ENCODE measurements at places on chromosomes 4 and X.

GRCh38 chr4:86788826-86789225, 60.4 kb downstream of the SLC10A6 start:
- DNase-seq, result no peak

DNA sequence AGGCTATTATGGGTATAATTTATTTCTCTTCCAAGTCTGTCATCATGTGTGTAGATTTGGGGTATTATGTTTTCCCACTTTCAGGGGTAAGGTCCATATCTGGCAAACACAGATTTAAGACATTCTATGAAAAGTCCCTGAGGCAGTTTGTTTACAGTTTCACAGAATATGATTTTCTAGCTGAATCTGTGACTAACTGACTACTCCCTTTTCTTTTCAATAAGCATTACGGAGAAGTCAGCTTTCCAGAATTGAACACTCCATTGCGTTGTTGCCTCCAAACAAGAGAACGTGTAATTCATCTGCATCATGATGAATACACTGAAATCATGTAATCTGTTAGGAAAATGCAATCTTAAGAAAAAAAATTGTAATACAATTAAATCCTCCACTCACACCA, 226.7 kb upstream of the SFRP2 start:
- DNase-seq, result no peak

DNA sequence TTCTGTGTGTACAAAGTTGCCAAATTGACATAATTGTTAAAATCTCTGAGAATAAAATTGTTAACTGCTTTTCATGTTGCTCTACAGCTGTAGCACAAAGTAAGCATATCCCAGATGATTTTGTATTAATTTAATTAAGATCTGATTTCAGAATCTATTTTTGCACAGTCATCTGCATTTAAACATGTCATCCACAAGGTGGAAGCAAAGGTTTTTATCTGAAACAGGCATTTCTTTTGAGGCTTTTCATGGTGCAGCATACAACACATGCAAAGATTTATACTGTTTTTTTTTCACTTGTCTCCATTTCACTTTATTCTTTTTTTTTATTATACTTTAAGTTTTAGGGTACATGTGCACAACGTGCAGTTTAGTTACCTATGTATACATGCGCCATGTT, 51.2 kb downstream of the GC start:
- no peak for DNase-seq

DNA sequence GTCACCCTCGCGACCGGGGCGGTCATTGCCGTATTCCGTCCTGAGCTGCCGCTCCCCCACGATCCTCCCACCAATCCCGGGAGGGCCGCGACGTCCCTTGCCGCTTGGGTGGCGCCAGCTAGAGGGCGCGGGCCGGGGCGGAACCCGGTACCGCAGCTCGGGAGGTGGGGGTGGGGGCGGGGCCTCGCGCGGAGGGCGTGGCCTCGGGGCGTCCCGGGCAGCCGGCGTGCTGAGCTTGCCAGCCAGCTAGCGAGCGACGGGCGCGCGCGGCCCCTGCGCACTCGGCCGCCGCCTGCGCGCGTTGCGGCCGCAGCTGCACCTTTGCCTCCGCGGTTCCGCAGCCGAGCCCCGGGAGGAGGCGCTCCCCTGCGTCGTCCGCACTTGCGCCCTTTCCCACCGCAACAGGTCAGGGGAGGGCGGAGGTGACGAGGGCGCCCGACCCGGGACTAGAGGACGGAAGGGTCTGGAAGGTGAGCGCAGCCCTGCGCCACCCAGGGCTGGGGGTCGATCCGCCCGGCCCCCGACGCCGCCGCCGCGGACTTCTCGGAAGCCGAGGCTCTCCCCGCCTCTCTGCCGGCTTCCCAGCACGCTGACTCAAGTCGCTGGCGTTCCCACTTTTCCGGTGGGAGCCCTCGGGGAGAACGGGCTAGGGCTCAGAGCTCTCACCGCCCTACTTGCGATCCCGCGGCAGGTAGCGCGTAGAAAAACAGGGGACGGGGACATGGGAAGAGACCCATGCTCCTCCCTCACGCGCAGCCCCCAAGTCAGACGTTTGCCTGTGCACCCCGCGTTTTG, at the start of gene AFF1:
AFF1 (plus strand) TSS at position 241 of the 795 bp plus-strand sequence. CDS start 13,523 bp downstream, outside the sequence.
- DNase-seq, result peak; percentile 92

DNA sequence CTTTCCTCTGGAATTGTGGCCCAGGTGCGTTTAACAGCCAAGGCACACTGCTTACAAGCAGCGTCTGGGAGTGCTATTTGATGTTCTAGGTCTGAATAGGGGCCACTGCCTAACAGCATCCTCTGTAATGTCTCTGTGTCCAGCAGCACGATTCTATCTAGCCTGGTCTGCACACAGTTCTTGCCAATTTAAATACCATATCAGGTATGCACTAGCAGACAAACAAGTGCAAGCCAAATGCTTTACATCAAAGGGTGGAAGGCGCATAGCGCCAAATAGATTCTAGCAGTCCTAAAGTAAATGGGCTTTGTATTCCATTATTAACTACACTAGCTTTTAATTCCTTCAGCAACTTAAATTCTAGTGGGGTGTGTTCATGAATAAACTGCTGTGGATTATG, 15.8 kb upstream of the UGDH start:
- DNase-seq, result no peak

DNA sequence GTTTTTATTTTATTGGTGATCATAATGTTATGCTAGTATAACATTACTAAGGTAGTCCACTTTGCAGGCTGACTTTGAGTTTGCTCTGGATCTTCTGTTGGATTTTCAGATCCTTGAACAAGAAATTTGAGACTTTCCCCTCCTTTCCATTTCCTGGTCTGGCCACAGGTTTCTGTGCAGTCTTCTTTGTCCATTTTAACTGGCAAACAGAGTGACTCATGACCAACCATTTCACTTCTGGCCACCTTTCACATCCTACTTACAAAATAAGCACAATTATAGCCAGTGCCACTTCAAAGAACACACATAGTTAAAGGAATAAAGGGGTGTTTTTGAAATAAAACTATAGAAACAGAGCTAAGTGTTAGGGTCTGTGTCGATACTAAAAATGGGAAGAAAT, 8.4 kb downstream of the ANK2 start:
- DNase-seq, result no peak

DNA sequence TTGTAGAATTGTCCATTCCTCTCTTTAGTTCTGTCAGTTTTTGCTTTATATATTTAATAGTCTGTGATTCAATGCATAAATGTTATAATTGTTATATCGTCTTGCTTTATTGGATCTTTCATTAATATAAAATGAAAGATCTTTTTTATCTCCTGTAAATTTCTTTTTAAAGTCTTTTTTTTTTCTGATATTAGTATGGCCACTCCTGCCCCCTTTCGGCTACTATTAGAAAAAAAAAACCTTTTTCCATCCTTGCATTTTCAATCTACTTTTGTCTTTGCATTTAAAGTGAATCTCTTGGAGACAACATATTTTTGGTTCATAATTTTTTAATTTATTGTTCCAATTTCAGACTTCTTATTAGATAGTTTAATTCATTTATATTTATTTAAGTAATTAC, 677.4 kb upstream of the NDST4 start:
- no peak for DNase-seq

DNA sequence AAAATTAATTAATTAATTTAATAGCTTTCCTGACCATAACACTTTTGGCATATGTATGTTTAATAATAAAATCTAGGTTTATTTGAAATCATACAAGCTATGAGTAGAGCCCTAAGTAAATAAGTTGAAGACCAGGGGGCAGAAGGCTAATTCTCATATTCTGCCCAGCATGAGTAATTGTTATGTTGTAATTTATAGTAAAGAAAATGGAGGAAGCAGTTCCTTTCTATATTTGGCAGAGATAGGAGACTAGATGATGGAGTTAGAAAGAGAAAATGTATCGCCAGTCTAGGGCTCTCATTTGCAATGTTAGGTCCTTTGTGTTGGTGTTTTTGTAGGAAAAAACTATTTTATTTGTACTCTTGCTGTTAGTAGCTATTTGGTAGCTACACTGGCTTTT, 89.1 kb downstream of the FNIP2 start:
- no peak for DNase-seq

DNA sequence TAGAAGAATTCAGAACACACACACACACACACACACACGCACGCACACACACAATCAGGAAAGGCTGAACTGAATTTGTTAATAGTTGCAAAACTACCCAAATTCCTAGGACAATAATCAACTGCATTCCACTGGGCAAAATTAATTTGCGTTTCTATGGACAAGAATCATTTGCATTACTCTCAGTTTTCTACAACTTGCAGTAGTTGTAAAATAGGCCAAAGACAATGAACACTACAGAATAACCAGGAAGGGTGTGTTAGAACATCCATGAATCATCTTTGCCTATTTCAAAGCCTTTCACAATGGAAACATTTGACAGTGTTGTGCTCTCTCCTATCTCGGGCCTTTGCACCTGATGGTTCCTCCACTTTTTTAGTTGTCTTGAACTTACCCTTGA, 77.1 kb upstream of the IGFBP7 start:
- DNase-seq, result no peak

DNA sequence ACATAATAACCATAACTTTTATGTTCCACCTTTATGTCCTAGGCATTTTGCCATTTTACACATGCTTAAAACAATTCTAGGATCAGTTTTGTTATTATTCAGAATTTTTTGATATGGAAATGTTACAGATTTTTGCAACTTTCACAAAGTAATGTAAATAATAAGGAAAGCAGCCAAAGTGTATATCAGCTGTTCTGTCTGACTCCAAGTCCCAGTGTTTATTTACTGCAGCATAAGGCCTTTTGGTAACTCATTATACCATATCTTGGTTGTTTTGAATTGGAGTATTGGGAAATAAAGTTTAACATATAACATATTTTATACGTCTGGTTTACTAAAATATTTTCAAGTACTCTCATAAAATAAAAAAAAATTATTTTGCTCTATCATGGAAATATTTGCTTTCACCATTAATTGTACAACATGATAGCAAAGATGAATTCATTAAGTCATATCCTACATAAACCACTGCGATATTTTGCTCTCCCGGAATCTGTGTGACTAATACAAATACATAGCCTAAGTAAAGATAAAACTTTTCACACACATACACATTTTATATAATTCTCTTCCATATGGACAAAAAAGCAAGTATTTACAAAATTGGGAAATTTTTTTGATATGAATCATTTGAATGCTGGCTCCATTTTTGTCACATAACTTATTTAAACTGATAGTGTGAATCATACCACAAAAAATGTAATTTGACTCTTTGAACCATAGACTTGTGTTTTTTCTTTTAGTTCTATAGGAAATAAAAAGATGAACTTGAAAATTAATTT, 399.0 kb downstream of the PABPC4L start:
- DNase-seq, result no peak

GRCh38 chrX:109927663-109928273, 75.1 kb upstream of the TMEM164 start:
- no peak for DNase-seq

GRCh38 chrX:31039327-31039711, 32.5 kb downstream of the FTHL17 start:
- DNase-seq, result no peak

DNA sequence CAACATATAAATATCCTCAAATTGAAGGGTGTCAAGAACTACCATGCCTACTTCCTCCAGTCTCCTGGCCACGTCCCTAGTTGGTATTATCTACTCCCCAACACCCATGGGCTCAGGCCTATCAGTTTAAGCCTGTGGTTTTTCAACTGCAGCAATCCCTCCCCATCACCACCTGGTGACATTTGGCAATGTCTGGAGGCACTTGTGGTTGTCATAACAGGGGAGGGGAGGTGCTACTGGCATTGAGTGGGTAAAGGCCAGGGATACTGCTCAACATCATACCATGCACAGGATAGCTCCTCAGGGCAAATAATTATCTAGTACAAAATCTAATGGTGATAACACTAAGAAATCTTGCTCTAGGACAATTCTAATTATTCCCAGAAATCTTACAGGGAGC, 95.3 kb downstream of the COMMD8 start:
- no peak for DNase-seq

- DNase-seq, result no peak
These were observed at the start of gene MMRN1 for GRCh38 chr4:89894649-89895550. MMRN1 (plus strand) TSS chr4:89894854; CDS start chr4:89894972, 118 bp downstream.

GRCh38 chr4:4831825-4832224, 27.6 kb upstream of the MSX1 start:
- DNase-seq, result no peak

DNA sequence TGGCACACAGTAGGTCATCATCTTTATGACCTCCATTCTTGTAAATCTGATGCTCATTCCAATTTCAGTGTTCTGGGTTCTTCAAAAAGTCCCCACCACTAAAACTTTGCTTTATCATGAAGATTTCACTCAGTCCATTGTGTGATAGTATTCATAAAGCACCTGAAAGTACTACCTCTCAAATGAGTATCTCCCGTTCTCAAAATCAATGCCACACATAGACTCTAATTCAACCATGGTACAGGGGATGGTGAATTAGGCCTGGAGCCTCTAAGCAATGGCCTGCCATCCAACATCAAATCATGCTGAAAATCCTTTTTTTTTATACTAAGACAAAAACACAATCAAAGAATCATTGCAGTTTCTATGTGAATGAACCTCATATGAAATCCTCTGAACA, 19.4 kb upstream of the WAS start:
- no peak for DNase-seq

DNA sequence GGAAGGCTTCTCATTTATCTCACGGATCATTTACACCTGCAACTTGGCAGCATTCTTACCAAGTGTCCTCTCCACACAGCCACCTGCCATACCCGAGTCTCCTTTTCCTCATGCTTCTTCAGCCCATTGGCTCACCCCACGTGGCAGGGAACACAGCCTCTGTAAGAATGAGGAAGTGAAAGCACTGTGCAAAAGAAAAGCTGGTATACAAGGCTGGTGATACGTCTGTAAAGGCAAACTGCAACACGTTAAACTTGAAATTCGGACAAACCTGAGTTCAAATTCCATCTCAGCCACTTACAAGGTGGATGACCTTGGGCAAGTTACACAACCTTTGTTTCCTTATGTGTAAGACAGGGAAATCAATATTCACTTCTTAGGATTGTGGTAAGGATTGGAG, 164.0 kb upstream of the RASGEF1B start:
- DNase-seq, result no peak

DNA sequence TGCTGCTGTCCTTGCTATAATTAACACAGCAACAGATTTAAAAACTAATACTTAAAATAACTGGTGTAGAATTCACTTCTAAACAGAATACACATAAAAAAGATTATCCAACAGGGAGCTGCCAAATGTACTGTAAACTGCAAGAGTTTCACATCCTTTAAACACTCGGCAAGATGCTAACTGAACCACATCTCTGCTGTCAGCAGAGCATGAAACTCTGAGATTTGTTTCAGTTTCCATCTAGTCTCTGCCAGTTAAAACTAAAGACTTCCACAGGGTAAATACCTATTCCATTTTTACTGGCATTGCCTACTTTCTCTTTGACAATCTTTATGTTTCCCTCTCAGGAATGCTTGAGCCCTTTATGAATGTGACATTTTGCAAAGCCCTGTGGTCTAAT, 127.7 kb downstream of the SLC7A11 start:
- no peak for DNase-seq

DNA sequence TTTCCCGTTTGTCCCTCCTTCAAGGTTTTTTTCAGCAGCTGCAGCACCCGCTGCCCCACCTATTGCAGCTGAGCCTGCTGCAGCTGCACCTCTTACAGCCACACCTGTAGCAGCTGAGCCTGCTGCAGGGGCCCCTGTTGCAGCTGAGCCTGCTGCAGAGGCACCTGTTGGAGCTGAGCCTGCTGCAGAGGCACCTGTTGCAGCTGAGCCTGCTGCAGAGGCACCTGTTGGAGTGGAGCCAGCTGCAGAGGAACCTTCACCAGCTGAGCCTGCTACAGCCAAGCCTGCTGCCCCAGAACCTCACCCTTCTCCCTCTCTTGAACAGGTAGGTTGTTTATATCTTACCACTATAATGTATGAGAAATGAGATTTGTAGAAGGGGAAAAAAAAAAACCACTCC, 4.5 kb downstream of the PRR27 start:
- DNase-seq, result no peak

All from activated CD8-positive, alpha-beta T cell treated with anti-CD3 and anti-CD28 coated beads, Interleukin-2, amount 10 ng/mL, durations not matched to agents 7 days and 5 days (primary cell).